ENCODE measurements at places on chromosomes 4 and X.

DNA sequence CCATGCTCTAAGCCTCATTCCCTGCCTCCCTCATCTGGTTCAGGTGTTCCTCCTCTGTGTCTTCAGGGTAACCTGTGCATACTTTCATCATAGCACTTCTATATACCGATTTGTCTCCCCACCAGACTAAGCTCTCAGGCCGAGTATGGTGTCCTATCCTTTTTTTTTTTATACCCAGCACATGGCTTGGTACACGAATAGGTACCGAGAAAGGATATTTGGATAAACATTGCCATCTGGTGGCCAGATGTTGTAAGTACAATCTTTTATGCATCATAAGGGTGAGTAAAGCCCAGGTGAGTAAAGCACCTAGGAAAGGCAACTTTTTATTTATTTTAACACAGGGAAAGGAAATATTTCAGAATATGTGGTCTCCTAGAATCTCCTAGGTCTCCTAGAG, 68.4 kb downstream of the MID2 start:
- DNase-seq = no peak

GRCh38 chrX:9805956-9806355, 19.7 kb downstream of the SHROOM2 start:
- DNase-seq = no peak

- no peak for DNase-seq
Measured at GRCh38 chrX:69291116-69291515, 125.9 kb upstream of the PJA1 start.

- DNase-seq = no peak
Measured at GRCh38 chr4:23770011-23770410, 119.8 kb downstream of the PPARGC1A start.

- no peak for DNase-seq
Measured at GRCh38 chrX:154313147-154313546, 17.6 kb downstream of the TKTL1 start.

- no peak for DNase-seq
Measured at GRCh38 chr4:150039274-150040127, 38.7 kb upstream of the DCLK2 start.

GRCh38 chr4:120156120-120156718, 89.6 kb upstream of the MAD2L1 start:
- no peak for DNase-seq

GRCh38 chr4:4334798-4335520, 44.9 kb downstream of the ZBTB49 start:
- no peak for DNase-seq

GRCh38 chrX:150730719-150731118, 37.5 kb downstream of the MTMR1 start:
- DNase-seq = no peak
